ENCODE measurements at places on chromosomes 11 and 22.

- peak; percentile 76 for DNase-seq
These were observed 2.8 kb downstream of the PARVB start for GRCh38 chr22:44026630-44027511.

DNA sequence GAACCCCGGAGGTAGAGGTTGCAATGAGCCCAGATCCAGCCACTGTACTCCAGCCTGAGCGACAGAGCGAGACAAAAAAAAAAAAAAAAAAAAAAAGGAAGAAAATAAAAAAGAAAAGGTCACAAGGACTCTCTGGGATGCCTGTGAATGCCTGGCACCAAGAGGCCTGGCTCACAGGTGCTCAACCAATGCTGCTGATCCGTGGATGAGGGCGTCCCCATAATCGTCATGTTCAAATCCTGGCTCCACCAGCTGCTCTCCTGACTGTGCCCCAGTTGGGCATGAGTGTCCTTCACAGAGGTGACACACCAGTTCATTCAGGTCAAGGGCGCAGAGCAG, 645 bp upstream of the GAS2L1 start:
- DNase-seq: no peak

- no peak for DNase-seq
These were observed 32.7 kb downstream of the THOC5 start for GRCh38 chr22:29520851-29521250.

DNA sequence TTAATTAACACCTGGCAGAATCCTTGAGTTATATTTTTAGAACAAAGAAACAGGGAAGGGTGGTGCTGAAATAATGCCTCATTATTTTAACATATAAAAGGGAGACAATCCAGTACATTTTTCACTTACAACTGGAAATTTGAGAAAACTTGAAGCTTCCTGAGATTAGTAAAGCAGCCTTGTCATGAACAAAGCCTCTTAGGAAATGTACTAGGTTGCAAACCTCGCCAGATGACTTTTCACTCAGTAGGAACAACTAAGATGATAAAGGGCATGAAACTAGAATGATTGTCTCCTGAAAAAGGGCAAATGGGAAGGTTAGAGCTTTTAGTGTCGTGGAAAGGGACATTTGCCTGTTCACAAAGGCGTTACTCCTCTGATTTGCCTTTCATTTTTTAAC, 289.6 kb downstream of the ETS1 start:
- DNase-seq: no peak

DNA sequence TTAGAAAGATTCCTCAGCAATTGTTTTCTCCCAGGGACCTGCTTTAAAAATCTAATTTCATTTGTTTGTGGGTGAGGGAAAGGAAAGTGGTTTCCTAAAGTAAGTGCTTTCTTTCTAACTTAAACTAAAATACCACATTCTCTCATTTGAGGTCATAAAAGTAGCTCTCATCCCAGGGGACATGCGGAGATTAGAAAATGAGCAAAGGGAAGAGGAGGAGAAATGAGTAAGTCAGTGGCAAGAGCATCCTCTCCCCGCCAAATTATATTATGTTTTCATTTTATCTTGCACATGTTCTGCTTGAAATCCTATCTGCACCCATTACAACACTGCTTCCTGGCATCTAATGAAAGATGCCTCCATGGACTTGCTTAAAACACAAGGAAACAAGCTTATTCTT, 191.4 kb downstream of the ARHGAP42 start:
- DNase-seq: no peak

GRCh38 chr11:57901278-57901677, 122.4 kb upstream of the OR9Q1 start:
- DNase-seq: no peak

GRCh38 chr22:30876915-30877553, 91.5 kb downstream of the MORC2 start:
- DNase-seq: no peak

DNA sequence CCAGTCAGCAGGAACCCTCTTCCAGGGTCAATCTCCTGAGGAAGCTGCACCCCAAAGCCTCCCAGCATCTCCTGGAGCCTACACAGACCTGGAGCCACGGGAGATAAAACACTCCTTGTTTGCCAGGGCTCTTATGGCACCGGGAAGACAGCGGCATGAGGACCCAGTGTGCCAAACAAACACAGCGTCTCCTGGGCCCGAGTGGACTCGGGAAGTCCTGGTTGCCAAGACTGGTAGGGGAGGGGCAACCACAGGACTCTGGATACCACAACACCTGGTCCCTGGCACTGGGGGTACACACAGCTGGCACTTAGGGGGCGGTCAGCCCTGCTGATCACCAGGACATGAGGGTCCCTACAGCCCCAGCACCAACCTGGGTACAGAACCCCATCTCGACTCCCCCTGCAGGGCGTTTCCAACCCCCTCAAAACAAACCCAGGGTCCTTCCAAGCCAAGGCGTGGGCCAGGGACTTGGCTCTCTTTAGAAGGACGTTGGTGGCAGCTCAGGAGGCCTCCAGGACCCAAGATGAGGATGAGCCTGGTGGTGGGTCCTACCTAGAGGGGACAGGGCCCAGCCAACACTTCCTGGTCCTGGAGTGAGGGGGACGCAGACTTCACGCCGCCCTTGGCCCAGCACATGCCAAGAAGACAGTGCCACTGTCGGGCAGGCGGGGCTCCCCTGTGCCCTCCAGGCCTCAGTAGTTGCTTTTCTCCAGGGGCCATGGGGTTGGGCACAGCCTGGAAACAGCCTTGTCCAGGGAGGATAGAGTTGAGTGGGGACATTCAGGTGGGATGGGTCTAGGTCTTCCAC, 85.0 kb downstream of the CELSR1 start:
- no peak for DNase-seq

- DNase-seq: no peak
These were observed 85.6 kb upstream of the TBCEL start for GRCh38 chr11:120938260-120938659.

DNA sequence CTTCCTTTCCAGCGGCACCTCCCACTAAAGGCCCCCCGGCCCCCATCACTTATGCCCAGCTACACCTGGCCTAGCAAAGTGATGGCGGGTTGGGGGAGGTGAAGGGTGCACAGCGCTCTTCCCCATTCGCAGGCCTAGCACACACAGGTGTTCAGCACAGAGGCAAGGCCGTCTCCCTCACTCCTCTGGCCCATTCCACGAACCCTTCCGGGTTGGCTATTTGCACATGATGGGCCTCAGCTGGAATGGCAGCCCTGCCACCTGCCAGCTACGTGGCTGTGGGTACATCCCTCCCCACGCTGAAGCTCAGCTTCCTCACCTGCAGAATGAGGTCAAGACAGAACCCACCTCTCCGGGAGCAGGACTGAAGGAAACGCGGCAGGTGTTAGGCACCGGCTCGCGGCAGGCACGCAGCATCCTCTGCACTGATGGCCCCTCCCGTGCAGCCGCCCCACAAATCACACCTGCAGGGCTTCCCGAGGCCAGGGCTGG, 4.8 kb downstream of the KIAA0930 start:
- DNase-seq: no peak

- DNase-seq: no peak
These were observed 21.1 kb downstream of the PRR14L start for GRCh38 chr22:31728857-31729256.

DNA sequence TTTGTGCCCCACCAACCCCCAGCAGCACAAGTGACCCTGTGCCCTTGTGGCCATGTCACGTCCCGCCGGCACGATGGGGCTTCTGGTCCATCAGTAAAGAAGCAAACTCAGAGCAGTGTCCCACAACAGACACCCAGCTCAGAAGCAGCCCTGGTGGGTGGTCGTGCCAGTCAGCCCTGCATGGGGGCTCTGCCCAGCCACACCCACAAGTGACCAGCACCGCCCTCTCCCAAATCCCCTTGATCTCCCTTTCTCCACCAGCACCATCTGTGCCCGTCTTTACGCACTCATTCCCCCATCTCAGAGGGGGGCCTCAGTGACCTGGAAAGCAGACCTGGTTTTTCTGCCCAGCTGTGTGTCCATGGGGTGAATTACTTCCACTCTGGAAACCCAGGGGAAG, 149.1 kb downstream of the DSCAML1 start:
- DNase-seq: no peak

DNA sequence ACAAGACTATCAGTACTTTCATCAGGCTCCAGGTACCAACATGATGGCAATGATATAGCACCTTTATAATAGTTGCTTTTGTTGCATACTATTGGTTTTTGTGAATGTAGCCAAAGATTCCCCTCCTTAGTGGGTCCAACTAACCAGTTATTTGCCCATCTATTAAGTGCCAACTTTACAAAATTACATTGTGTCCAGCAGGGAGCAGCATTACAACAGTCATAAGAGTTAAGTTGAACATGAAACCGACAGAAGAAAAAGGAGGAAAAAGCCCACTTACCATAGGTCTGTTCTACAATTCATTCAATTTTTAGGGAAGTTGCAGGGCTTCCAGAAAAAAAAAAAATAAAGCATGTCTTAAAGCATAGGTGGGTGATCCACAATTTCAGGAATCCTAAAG, 21.6 kb downstream of the IMMP1L start:
- no peak for DNase-seq

DNA sequence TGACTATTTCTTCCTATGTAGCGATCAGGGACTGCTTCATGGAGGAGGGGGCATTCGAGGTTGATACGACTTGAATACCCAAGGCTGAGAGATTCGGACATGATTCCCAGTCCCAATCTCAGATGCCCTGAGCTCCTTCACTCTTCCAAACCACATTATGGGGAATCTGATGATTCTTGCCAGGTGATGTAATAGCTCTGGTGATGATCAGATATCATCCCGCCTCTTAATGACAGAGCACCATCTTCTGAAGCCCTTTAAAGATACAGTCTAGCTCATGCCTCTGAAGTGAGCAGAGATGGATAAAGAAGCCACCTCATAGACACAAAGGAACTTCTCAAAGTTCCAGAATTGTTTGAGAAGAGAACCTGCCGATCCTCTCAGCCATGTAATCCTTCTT, 8.9 kb upstream of the CLMP start:
- DNase-seq: no peak

- no peak for DNase-seq
These were observed 10.4 kb downstream of the MYRF start for GRCh38 chr11:61762798-61763197.

DNA sequence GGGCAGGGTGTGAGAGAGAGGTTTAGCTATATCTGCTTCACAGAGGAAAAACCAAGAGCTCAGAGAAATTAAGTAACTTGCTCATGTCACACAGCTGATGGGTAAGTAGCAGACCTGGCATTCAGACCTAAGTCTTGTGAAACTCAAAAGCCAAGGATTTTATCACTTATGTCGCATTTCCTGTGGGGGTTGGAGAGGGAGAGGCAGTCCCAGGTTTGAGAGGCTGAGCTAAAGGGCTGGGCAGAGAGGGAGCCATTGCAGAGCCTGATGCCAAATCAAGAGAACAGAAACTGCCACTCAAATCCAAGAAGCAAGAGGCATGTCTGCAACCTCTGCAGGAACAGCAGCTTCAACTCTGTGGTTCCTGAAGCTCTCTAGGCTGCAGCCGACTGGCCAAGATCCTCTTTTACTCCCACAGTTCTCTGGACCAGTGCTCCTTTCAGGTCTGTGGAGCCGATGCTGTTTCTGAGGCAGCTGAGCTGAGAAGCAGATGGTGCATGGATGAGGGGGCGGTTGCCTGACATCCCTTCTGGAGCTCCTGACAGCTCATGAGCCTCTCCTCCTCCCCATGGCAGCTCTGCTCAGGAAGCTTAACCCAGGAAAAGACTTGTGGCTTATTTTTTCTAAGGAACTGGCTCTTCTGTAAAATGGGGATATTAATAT, 47.6 kb upstream of the NAV2 start:
- no peak for DNase-seq

DNA sequence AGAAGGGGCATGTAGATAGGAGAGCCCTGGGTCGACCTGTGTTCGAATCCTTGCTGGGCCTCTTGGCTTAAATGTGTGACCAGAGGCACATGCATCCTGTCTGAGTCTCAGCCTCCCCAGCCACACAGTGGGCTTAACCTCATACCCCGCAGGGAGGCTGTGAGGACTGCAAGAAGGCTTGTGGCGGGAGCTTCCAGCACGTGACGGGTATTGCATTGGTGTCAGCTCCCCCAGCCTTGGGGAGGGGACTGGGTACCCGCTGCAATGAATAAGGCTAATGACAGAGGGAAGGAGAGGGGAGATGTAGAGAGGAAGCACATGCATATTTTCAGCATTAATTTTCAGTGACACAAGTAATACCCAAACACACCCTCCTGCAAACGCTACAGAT, 8.1 kb downstream of the RASD2 start:
- DNase-seq: no peak

GRCh38 chr11:67614730-67615714, 8.3 kb downstream of the NDUFV1 start:
- peak; percentile 74 for DNase-seq

GRCh38 chr11:70225681-70226177, 22.6 kb downstream of the FADD start:
- DNase-seq: no peak

- DNase-seq: no peak
These were observed 44.4 kb upstream of the CLMP start for GRCh38 chr11:123239191-123240150.

GRCh38 chr11:27485930-27486773, 13.6 kb upstream of the LGR4 start:
- DNase-seq: peak; percentile 33
